ENCODE measurements at places on chromosomes 13 and 19. TPM values are rescaled to one million over a fixed set of nuclear protein-coding genes. Genes with fewer than 3 reads are reported as not detected.

KLK3 gene
- total RNA-seq: not detected

PSG1 gene
- 0.07 TPM for total RNA-seq

DNA sequence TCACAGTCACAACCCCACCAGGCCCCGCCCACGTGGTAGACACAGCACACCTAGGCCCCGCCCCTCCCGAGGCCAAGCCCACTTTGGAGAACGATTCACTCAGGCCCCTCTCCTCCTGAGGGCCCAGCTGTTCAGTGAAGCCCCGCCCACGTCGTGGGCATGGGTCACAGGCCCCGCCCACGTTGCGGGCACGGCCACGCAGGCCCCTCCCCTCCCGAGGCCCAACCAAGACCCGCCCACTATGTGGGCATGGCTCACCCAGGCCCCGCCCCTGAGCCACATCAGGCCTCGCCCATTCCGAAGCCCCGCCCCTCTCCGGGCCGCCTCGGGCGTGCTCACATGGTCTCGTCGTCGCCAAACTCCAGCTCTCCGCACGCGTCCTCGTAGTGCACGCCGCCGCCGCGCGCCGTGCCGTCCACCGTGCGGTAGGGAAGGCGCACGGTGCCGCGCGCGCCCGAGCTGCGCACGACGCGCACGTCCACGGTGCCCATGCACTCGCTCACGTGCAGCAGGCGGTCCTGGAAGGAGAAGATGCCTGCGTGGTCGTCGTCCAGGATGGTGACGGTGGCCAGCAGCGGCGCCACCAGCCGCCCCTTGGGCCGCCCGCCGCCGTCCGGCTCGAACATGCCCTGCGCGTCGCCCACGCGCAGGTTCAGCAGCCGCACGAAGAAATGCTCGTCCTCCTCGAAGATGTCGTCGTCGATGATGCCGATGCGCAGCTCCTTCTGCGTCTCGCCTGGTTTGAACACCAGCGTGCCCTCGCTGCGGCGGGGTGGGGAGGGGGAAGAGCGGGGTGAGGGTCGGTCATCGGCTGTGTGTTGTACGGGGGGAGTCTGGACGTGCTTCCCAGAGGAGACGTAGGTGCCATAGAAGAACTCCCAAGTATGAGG, 24.0 kb downstream of the SLC8A2 start:
- peak; percentile 71 for DNase-seq

GRCh38 chr19:33872445-33873320, 76.0 kb downstream of the KCTD15 start:
- DNase-seq: no peak

- peak; percentile 80 for DNase-seq
These were observed 160.1 kb downstream of the KDM4B start for GRCh38 chr19:5128936-5129389.

- DNase-seq: no peak
These were observed 222.1 kb downstream of the MZT1 start for GRCh38 chr13:72505376-72505775.
